ENCODE measurements at places on chromosomes 3 and 15. TPM values are rescaled to one million over a fixed set of nuclear protein-coding genes. Genes with fewer than 3 reads are reported as not detected.

Gene POMGNT2
- total RNA-seq, result 2.6 TPM

Gene ZNF662
- total RNA-seq, result 0.64 TPM

Gene ATP1B3
- 68.8 TPM for total RNA-seq

Gene TNNC1
- not detected for total RNA-seq

Gene VIPR1
- total RNA-seq, result 3.6 TPM

Gene CLSTN2
- not detected for total RNA-seq

Gene SI
- not detected for total RNA-seq

Gene GOLGA8J
- total RNA-seq, result not detected

Gene PCOLCE2
- total RNA-seq, result not detected
